ENCODE measurements at places on chromosomes 3 and 15. TPM values are rescaled to one million over a fixed set of nuclear protein-coding genes. Genes with fewer than 3 reads are reported as not detected.
A peak's percentile ranks its signal among the peaks of the same experiment; 100 is the strongest.

The STRIT1 gene
- total RNA-seq, result not detected

The ITPKA gene
- 0.09 TPM for total RNA-seq

The SLC22A13 gene
- total RNA-seq, result 0.21 TPM

DNA sequence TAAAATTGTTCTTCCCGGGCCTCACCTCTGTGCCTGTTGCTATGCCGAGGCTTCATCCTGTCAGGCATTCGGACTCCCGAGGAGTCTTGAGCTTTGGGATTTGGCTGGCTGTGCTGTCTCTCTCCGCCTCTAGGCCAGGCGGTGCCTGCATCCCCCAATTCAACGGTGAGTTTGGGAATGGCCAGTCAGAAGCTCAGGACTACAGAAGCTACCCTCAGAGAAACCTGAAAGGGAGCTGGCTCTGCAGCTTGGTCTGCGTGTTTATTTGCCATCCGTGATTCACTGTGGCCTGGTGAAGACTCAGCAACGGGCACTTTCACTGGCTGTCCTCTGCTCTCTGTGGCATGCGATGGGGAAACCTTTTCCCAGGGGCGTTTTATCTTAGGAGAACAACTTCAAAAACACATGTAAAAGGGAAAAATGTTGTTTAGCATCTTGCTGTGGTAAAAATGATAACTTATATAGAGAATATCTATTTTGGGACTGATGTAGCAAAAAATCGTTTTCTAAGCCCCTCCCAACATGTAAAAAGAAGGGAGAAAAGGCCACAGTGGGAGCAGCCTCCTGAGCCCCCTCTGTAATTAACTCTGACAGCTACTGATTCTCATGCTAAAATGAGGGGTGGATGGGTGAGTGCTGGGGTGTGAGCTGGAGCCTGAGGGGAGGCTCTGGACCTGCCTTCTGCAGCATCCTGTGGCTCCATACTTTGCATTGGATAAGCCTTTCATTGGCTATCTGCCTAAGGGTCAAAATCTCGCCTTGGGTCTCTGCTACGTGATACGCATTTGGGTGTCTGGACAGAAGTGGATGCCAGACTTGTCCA is 103.4 kb upstream of the KLHL25 start:
- peak; percentile 78 for DNase-seq
- H3K27me3 ChIP-seq, result no peaks in the 10 kb centered on the region
- no peaks in the 10 kb centered on the region for H3K36me3 ChIP-seq
- no peak overlapping the region for H3K27ac ChIP-seq
- H3K4me3 ChIP-seq, result no peak overlapping the region

- no peak overlapping the region for H3K27ac ChIP-seq
- H3K4me3 ChIP-seq, result no peak overlapping the region
- no peaks in the 10 kb centered on the region for H3K4me1 ChIP-seq
- H3K36me3 ChIP-seq, result no peaks in the 10 kb centered on the region
Observed at GRCh38 chr3:154071146-154071545, 50.0 kb upstream of the ARHGEF26 start.

- no peaks in the 10 kb centered on the region for H3K36me3 ChIP-seq
- peaks cover 24% of the 10 kb centered on the region for H3K4me1 ChIP-seq
- no peaks in the 10 kb centered on the region for H3K27me3 ChIP-seq
- no peak overlapping the region for H3K4me3 ChIP-seq
- no peak overlapping the region for H3K27ac ChIP-seq
- DNase-seq, result no peak
Observed at GRCh38 chr3:114093596-114093995, 37.1 kb downstream of the QTRT2 start.

- peak; percentile 47 for DNase-seq
- H3K36me3 ChIP-seq, result no peaks in the 10 kb centered on the region
- no peaks in the 10 kb centered on the region for H3K27me3 ChIP-seq
- peaks cover 4% of the 10 kb centered on the region for H3K4me1 ChIP-seq
Observed at GRCh38 chr3:140499114-140499757, 178.6 kb upstream of the TRIM42 start.

The COL6A5 gene
- not detected for total RNA-seq

The PRR23E gene
- total RNA-seq, result not detected

DNA sequence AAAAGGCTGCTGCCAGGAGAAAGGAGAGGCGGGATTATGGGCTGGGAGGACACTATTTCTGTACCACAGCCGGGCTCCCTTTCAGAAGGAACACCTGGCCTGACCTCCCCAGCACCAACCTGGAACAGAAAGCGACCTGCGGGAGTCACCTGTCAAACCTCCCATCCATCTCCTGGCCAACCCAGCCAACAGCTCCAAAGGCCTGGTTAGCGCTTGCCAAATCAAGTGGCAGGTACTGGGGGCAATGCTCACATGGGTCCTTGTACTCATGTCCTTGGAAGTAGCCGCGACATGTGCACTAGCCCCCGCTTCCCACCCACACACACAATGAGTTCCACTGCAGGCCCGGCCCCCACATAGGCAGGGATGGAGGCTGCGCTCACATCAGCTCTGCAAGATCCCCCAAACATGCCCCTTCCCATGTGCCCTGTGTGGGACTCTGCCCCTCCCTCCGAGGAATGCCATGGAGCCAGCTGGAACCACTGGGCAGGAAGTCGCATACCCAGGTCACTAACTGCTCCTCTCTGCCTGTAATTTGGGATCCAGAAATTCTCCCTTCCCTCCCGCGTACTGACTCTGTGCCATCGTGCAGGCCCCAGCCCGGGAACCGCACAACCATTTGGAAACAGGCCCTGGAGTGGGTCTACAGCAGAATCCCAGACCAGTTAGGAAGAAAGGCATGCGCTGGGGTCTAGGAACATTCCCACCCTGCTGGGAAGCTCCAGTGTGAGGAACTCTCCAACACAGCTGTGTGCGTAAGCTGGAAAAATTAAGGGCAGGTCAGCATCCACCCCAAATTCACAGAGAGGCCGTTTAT is 98.9 kb downstream of the LRIG1 start:
- DNase-seq, result peak; percentile 31
- peak overlapping the region; percentile 63 for H3K27ac ChIP-seq
- peaks cover 17% of the 10 kb centered on the region for H3K36me3 ChIP-seq
- H3K4me3 ChIP-seq, result no peak overlapping the region
- no peaks in the 10 kb centered on the region for H3K27me3 ChIP-seq

All from neural progenitor cell (in vitro differentiated cells).